Naive thymus-derived CD4-positive, alpha-beta T cell (primary cell): ENCODE measurements at places on chromosomes 1 and 21. TPM values are rescaled to one million over a fixed set of nuclear protein-coding genes. Genes with fewer than 3 reads are reported as not detected.

- DNase-seq, result no peak
These were observed 127.7 kb upstream of the COL6A1 start for GRCh38 chr21:45853703-45854342.

DNA sequence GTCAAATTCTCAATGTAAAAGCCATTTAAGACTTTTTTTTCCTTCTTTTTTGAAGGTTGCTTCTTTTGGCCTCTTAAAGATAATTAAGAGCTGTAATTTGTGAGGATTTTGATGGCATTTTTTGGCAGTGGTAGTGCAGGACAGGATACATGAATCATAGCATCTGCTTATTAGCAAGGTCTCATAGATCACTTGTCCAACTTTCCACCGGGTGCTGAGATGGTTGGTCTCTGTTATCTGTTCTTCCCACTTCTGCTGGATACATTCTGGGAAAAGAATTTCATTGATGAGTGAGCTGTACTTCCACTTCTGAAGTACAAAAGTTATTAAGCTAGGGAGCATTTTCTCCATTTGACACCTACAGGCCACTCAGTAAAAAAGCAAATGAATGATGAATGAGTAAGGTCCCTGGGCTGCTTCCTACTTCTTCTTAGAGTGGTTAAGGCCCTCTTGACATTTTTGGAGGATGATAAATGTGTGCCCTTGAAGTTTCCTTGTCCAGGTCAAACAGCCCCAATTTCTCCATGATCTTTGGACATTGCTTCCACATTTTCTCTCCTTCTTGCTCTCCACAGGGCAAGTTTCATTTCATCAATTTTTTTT is 100.6 kb downstream of the ROR1 start:
- DNase-seq, result no peak

DNA sequence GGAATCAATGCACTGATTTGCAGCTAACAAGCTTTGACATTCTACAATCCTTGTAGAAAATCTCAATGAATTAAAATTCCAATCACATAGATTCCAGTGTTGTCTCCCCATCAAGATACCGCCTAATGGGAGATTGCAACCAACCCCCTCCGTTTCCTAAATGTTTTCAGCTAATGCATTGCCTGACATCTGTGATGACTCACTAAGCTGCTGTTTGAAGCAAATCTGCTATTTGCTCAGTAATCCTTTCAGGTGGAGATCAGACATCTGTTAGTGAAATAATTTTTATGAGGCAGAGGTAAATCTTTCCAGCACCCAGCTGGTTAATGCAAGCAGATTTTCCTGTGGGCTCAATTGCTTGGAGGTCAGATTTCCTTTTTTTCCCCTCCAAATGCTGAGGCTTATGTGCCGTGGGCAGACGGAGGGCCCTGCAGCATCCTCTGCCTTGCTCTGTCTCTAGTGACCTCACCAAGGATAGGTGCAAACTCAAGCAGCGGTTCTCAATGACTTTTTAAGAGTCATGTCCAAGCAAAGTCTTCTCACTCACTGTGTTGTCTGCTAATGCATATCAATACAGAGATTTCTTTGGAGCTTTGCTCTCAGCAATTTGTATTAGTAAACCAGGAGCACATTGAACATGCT is 91.1 kb upstream of the RAB3GAP2 start:
- no peak for DNase-seq

DNA sequence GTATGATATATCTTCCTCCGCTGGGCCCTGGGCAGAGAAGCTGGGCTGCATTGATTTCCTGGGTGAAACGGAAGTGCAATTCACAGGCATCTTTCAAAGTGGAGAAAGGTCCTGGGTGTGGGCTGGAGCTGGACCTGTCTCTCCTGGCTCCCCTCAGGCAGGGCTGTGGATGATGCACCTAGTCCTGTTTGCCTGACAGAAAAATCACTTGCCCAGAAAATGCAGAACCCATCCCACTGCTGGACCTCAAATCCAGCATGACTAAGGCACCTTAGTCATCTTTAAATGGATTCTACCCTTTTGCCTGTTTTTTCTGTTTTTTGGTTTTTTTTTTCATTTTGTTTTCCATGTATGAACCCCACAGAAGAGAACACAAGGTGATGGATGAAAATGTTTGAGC is 49.7 kb downstream of the MYSM1 start:
- no peak for DNase-seq

DNA sequence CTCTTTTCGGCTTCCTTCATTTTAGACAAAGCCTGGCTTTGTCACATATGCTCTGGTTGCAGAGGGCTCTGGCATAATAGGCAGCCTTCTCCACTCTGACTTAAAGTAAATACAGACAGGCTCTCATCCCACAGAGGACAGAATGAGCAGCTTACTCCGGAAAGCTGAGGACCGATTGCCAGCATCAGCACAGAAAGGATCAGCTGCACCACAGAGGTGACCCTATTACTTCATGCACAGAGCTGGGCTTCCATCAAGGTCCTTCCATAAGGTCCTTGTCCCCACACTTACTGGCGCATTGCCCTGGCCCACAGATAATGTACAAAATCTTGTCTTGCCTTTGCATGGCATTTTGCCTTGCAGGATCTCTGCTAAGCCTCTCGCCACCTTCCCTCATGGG is 67.6 kb downstream of the SEC16B start:
- no peak for DNase-seq

GRCh38 chr1:21251773-21252471 is 38.3 kb downstream of the ECE1 start:
- DNase-seq, result no peak

- no peak for DNase-seq
These were observed 118.7 kb upstream of the ZBTB40 start for GRCh38 chr1:22332795-22333499.

DNA sequence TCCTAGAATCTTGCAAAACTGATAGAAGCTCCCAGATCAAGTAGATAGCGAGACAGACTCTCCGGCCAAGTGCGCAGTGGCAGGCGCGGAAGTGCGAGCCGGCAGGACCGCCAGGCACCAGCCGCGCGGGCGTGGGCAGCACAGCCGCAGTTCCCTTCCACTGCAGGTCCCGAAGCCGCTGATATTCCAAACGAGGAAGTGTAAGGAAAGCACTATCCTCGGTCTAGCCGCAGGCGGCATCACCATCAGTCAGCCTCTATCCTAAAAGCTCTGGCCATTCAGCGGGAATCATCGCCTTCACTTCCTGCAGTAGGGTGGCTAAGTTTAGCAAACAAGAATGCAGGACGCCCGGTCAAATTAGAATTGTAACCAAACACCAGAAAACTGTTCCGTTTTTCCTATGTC is 710 bp downstream of the GLRX2 start:
- peak; percentile 12 for DNase-seq

DNA sequence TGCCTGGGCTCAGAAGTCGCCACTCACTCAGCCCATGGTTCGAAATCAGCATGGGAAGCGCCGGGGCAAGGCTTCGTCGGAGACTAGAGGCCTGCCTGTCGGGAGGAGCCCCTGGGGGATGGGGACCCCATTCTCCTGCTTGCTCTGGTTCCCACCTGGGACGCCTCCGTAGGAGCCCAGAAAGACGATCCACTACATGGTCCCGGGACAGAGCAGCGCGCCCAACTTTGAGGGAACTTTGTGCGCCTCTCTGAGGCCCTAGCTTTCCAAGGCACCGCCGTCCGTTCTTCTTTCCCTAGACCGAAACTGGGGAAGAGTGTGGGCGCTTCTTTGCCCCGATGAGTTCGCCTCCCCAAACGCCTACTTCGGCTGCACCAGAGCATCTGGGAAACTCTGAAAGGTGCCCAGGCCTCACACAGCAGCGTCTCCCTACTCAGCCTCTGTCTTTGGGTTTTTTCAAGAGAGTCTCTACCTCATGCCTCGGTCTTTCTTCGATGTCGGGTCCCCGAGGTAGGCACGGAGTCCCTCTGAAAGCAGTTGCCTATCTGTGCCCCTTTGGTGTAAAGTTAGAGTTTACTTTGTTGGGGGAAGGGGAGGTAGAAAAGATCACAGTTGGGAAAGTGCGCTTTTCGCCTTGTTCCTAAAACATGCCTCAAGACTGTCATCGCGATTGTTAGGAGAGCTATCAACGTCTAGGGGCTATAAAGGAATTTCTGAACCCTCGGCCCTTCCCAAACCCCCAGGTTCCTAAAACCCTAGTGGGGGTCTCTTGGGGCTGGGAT is 14.0 kb downstream of the NR5A2 start:
- DNase-seq, result no peak

DNA sequence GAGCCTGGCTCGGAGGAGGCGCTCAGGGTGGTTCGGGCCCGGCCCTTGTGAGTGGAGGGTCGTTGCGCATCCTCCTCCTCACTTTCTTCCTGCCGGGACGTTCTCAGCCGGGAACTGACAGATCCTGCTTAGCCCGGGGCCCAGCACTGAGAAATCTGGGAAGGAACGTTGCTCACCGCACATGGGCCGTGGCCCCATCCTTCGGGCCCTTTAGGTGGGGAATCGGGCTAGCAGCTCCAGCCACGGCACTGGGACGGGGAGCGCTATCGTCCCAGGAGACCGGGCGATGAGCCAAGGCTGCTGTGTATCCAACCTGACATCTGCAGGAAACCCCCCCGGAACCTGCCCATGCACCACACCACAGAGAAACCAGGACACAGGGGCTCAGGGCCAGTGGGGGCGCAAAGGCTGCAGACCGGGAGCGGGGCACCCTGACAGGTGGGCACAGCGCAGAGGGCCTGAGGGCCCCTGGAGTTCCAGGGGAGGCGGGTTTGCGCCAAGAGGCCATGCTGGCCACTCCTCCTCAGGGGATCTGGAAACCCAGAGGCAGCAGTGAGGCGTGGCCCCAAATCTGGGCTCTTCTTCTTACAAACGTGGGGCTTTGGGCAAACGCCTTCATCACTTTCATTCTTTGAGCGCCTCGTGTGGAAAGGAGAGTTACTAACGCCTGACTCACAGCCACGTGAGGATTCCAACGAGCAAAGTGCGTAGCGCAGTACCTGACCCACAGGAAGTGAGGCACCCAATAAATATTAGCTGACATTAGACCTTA is at the start of gene SH2D5:
TSS of gene SH2D5 (minus strand) at position 116 of the 772 bp plus-strand sequence. CDS start 4,659 bp downstream, outside the sequence.
- DNase-seq, result peak; percentile 51

GRCh38 chr1:3249231-3249630 is 180.2 kb downstream of the PRDM16 start:
- DNase-seq, result no peak

- no peak for DNase-seq
These were observed 8.5 kb downstream of the WNT2B start for GRCh38 chr1:112517231-112517630.

DNA sequence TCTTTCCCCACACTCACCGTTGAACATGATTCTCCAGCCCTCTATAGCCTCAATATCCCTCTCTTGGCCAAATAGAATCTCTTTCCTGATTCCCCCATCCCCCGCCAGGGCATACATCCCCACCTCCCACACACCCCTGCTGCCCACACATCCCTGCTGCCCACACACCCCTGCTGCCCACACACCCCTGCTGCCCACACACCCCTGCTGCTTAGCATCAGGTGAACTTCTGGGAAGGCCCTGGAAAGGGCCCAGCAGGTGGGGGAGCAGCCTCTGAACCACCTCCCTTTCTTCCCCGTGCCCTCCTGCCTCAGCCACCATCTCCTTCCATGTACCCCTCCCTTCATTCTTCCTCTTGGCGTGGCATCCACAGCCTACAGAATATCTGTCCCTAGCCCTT is 15.9 kb upstream of the IFNLR1 start:
- DNase-seq, result no peak

DNA sequence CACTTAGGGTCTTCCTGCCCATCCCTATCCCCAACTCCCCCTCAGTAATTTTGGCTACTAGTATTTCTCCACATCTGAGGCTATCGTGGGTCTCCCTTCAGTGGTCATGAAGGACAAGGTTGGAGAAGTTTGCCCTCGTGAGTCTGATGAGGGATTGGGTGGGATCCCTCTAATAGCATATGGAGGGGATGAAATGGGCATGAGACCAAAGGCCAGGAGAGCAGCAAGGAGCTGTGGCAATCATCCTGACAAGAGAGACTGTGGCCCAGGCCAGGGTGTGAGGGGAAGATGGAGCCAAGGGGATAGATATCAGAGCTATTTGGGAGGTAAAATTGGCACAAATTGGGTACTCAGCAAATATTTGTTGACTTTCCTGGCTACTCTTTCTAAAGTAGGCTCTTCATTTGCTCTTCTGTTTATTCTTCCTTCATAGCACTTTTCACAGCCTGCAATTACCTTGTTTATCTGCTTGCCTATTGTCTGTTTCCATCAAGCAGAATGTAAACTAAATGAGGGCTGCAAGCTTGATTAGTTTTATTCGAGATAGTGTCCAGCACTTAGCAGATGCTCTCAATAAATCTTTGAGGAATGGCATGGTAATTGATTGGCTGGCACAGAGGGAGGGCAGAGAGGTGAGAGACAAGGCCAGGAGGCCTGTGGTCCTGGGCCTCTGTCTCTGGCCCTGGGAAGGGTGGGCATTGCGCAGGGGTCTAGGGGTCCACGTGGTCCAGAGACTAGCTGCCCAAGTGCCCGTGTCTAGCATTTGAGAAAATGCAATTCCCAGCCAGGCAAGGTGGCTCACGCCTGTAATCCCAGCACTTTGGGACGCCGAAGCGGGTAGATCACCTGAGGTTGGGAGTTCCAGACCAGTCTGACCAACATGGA is 1.5 kb upstream of the PLK3 start:
- no peak for DNase-seq

- no peak for DNase-seq
These were observed 5.9 kb downstream of the CAMK1G start for GRCh38 chr1:209589440-209589839.

DNA sequence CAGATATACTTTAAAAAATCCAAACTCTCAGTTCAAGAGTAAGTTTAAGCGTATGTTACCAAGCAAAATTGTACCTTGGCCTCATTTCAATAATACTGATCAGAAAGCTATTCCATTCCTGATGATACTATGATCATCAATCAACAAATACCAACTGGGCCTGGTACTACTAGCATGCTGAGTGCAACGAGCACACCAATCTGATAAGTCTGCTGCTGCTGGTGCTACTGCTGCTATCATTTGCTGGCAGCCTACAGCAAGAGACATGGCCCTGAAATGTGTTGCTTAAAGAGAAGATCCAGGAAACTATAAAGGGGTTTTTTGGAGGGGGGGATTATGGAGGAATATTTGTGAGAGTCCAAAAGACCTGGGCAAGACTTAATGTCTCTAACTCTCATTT is 39.7 kb downstream of the NME7 start:
- DNase-seq, result no peak

AKR7A3 gene
- total RNA-seq, result 1.2 TPM

SLAMF9 gene
- total RNA-seq, result not detected

C1orf185 gene
- total RNA-seq, result not detected

VASH2 gene
- total RNA-seq, result not detected

OR6K6 gene
- not detected for total RNA-seq

TPR gene
- 158 TPM for total RNA-seq

RASAL2 gene
- total RNA-seq, result 0.69 TPM

COL24A1 gene
- total RNA-seq, result 0.40 TPM

OLFML3 gene
- total RNA-seq, result 1.3 TPM

OR2L13 gene
- total RNA-seq, result 0.24 TPM

FCER1G gene
- total RNA-seq, result 2.6 and 3.0 TPM in 2 replicates
